B cell (primary cell): ENCODE measurements at places on chromosomes 6 and 20. TPM values are rescaled to one million over a fixed set of nuclear protein-coding genes. Genes with fewer than 3 reads are reported as not detected.

DNA sequence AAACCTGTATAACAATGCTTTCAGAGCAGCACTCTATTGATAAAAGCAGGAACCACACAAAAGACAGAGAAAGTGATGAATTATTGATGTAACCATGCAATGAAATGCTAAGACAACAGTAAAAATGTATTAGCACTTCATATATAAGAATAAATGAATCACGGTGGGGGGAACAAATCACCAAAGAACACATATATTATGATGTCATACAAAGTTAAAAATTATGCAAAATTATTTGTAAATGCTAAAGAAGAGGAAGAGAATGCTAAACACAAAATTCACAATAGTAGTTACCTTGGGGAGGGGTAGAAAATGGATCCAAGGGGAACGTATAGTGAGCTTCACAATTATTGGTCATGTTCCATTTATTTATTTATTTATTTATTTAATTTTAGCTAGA is 133.9 kb downstream of the KIF13A start:
- no peaks in the 10 kb centered on the region for H3K36me3 ChIP-seq
- no peaks in the 10 kb centered on the region for H3K4me1 ChIP-seq
- H3K27me3 ChIP-seq: no peaks in the 10 kb centered on the region
- H3K4me3 ChIP-seq: no peak overlapping the region

- H3K36me3 ChIP-seq: no peaks in the 10 kb centered on the region
- peaks cover 22% of the 10 kb centered on the region for H3K4me1 ChIP-seq
- no peaks in the 10 kb centered on the region for H3K27me3 ChIP-seq
- DNase-seq: no peak
- no peak overlapping the region for H3K4me3 ChIP-seq
- no peak overlapping the region for H3K27ac ChIP-seq
Measured at GRCh38 chr6:33716379-33716778, 4.9 kb upstream of the UQCC2 start.

- peaks cover 9% of the 10 kb centered on the region for H3K36me3 ChIP-seq
- no peak overlapping the region for H3K4me3 ChIP-seq
- H3K27ac ChIP-seq: no peak overlapping the region
- peaks cover 52% of the 10 kb centered on the region for H3K4me1 ChIP-seq
- no peaks in the 10 kb centered on the region for H3K27me3 ChIP-seq
Measured at GRCh38 chr6:110188791-110189190, 8.6 kb downstream of the CDC40 start.

Gene ZBTB24
- total RNA-seq: 31.4 and 32.9 TPM in 2 replicates

Gene HEY2
- total RNA-seq: not detected in 2 replicates

- no peaks in the 10 kb centered on the region for H3K36me3 ChIP-seq
- no peak for DNase-seq
- no peaks in the 10 kb centered on the region for H3K27me3 ChIP-seq
Measured at GRCh38 chr20:58978351-58979190, 2.5 kb upstream of the NELFCD start.

DNA sequence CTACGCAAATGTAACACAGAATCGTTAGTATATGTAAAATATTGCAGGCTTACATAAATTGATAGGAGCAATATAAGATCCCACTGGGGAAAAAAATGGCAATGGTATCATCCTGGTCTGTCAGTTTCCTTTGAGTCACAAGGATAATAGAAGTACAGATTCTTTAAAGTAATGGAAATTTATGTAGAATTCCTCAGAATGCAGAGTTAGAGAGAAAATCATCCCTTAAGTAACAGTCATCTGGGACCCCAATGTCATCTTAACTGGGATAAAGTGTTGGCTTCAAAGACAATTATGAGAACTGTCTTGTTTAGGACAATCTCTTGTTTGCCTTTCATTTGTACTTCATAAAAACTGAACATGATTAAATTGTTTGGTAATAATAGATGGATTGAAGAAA is 34.5 kb upstream of the PDE7B start:
- no peak overlapping the region for H3K4me3 ChIP-seq
- DNase-seq: no peak
- no peaks in the 10 kb centered on the region for H3K36me3 ChIP-seq
- no peaks in the 10 kb centered on the region for H3K27me3 ChIP-seq

GRCh38 chr20:55172310-55173002 is 697.1 kb downstream of the DOK5 start:
- no peaks in the 10 kb centered on the region for H3K4me1 ChIP-seq
- H3K27me3 ChIP-seq: no peaks in the 10 kb centered on the region
- H3K36me3 ChIP-seq: no peaks in the 10 kb centered on the region
- no peak overlapping the region for H3K4me3 ChIP-seq
- no peak for DNase-seq
- no peak overlapping the region for H3K27ac ChIP-seq

- no peaks in the 10 kb centered on the region for H3K4me1 ChIP-seq
- H3K27ac ChIP-seq: no peak overlapping the region
- no peaks in the 10 kb centered on the region for H3K36me3 ChIP-seq
- no peak overlapping the region for H3K4me3 ChIP-seq
- H3K27me3 ChIP-seq: no peaks in the 10 kb centered on the region
Measured at GRCh38 chr20:12570371-12570770, 438.4 kb upstream of the SPTLC3 start.

Gene PPP1R10
- 157 and 177 TPM in 2 replicates for total RNA-seq

Gene IYD
- total RNA-seq: not detected in 2 replicates

GRCh38 chr20:37295595-37295994 is 6.1 kb downstream of the MANBAL start:
- H3K27ac ChIP-seq: no peak overlapping the region
- no peak overlapping the region for H3K4me3 ChIP-seq
- peaks cover 8% of the 10 kb centered on the region for H3K36me3 ChIP-seq
- H3K4me1 ChIP-seq: peaks cover 22% of the 10 kb centered on the region
- no peaks in the 10 kb centered on the region for H3K27me3 ChIP-seq

GRCh38 chr6:47239546-47239945 is 70.2 kb downstream of the TNFRSF21 start:
- DNase-seq: no peak
- H3K4me3 ChIP-seq: no peak overlapping the region
- H3K36me3 ChIP-seq: no peaks in the 10 kb centered on the region

Gene IL20RA
- not detected in 2 replicates for total RNA-seq

DNA sequence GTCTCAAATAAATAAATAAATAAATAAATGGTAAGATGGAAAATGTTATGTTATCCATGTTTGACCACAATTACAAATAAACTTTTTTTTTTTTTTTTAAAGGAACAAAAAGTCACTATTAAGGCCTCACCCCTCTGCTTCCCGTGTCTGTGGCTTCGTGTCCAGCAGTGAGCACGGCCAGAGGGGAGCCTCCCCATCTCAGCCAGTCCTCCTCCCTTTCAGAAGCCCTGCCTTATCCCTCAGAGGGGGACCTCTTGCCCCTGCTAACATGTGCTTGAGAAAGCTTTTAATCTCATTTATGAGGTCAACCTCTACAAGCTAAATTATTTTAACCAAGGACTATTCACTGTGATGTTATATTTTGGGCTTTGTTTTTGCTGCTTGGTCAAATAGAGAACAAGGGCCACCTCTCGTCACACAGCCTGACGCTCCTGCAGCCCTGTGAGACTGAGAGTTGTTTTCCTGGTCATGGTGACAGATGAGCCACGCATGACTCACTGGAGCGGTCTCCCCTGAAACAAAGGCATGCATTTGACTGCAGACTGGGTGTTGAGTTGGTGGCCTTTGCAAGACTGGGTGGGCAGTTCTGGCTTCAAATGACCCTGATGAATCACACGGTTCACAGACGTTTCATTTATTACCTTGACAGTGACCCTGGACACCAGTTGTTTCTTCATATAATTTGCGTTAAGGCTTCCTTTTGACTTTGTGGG is 131.8 kb downstream of the TIAM2 start:
- H3K27me3 ChIP-seq: no peaks in the 10 kb centered on the region
- H3K4me1 ChIP-seq: no peaks in the 10 kb centered on the region
- no peak overlapping the region for H3K27ac ChIP-seq
- H3K36me3 ChIP-seq: no peaks in the 10 kb centered on the region
- DNase-seq: no peak
- H3K4me3 ChIP-seq: no peak overlapping the region

DNA sequence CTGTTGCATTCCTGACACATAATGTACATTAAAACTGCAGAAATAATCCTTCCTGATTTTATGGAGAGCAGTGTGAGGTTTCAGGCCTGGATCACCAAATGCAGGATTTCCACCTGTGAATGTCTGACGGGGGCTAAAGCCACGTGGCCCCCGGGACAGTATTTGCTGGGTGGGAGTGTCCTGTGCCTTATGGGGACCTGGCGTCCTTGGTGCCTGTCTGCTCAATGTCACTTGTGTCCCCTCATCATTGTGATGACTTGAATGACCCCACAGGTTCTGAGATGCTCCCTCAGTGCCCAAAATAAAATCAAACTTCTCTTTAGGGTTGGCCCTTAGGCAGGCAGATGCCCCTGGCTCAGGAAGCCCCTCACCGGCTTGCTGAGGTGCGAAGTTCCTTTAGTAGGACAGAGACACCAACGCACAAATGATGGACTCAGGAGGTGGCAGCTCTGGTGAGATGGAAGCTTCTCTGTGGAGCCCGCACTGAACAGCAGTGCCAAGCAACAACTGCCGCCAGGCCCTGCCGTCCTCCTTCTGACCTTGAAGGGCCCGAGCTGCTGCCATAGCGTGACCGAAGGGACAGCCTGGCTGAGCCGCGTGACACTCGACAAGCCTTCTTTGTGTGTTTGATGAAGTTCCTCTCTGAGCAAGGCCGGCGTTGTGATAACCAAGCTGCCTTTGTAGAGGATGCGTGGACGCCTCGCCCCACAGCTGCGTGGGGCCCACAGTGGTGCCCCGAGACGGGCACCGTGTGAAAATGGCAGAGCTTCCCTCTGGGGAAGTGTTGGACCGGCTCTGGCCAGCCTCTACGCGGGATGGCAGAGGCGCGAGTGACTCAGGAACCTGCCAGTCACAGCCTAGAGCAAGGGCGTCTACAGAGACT is 30.9 kb downstream of the FRMD1 start:
- no peak overlapping the region for H3K27ac ChIP-seq
- H3K4me1 ChIP-seq: no peaks in the 10 kb centered on the region
- H3K4me3 ChIP-seq: no peak overlapping the region

DNA sequence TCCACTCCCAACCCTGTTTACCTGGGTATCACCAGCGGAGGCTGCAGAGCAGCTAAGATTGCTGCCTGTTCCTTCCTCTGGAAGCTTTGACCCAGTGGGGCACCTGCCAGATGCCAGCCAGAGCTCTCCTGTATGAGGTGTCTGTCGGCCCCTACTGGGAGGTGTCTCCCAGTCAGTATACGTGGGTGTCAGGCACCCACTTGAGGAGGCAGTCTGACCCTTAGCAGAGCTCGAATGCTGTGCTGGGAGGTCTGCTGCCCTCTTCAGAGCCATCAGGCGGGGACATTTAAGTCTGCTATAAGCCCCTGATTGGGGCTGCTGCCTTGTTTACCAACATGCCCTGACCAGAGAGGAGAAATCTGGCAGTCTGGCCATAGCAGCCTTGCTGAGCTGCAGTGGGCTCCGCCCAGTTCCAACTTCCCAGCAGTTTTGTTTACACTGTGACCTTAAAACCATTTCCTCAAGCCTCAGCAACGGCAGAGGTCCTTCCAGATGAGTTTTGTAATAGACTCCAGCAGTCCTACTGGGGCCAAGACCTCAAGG is 2.8 kb downstream of the RAET1E start:
- no peak for DNase-seq
- no peaks in the 10 kb centered on the region for H3K4me1 ChIP-seq
- H3K27ac ChIP-seq: no peak overlapping the region
- no peaks in the 10 kb centered on the region for H3K36me3 ChIP-seq
- no peak overlapping the region for H3K4me3 ChIP-seq

Gene CCND3
- total RNA-seq: 136 and 145 TPM in 2 replicates

Gene TEAD3
- total RNA-seq: 0.17 TPM in 2 replicates

- no peaks in the 10 kb centered on the region for H3K36me3 ChIP-seq
- peaks cover 8% of the 10 kb centered on the region for H3K4me1 ChIP-seq
- H3K27me3 ChIP-seq: peaks cover 2% of the 10 kb centered on the region
- H3K4me3 ChIP-seq: no peak overlapping the region
- no peak overlapping the region for H3K27ac ChIP-seq
Measured at GRCh38 chr20:263701-264100, 6.2 kb downstream of the DEFB132 start.

GRCh38 chr20:47389867-47390347 is 33.4 kb upstream of the ZMYND8 start:
- no peaks in the 10 kb centered on the region for H3K27me3 ChIP-seq
- H3K36me3 ChIP-seq: no peaks in the 10 kb centered on the region
- peak; percentile 64 for DNase-seq

- H3K27ac ChIP-seq: no peak overlapping the region
- H3K36me3 ChIP-seq: no peaks in the 10 kb centered on the region
Measured at GRCh38 chr20:47427746-47428145, 71.2 kb upstream of the ZMYND8 start.

DNA sequence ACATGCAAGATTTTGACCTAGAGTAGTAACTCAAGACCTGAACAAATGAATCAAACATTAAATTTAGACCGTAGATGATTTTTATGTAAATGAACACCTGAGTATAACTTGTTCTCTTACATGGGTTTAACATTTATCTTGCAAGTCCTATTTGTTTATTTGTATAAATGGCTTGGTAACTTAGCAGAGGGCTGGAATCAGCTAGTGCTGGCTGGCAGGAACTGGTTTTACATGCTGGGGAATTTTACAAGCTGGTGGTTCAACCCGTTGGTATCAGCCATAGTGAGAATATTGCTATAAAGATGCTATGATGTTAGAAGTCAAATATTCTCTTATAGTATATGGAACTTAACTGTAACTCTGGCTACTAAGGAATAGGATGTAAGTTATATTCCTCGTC is 8.9 kb downstream of the SLC22A2 start:
- no peak for DNase-seq
- no peaks in the 10 kb centered on the region for H3K4me1 ChIP-seq
- H3K4me3 ChIP-seq: no peak overlapping the region
- no peaks in the 10 kb centered on the region for H3K36me3 ChIP-seq
- H3K27me3 ChIP-seq: no peaks in the 10 kb centered on the region

DNA sequence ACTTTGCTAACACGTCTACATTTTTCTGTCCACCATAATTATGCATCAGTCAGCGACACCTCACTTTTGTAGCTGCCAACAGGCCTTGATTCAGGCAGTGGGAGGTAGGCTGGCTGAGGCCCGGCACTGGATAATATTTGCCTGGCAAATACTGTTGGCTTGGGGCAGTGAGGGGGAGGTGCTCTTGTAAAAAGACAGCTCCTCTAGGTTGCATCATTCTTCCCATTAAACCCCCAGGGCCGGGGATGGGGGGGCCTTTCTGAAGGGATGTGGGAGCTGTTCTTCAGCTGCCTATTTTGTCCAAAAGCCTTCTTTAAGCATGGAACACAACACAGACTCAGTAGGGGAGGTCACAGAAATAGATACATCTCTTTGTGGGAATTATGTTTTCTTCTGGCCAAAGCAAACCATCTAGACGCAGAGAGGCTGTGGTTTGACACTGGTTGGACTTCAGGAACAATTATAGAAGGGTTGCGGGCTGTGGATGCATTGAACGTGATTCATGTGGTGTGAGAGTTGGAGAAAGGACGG is 338.3 kb upstream of the NT5E start:
- no peaks in the 10 kb centered on the region for H3K4me1 ChIP-seq
- H3K36me3 ChIP-seq: no peaks in the 10 kb centered on the region
- H3K4me3 ChIP-seq: no peak overlapping the region

DNA sequence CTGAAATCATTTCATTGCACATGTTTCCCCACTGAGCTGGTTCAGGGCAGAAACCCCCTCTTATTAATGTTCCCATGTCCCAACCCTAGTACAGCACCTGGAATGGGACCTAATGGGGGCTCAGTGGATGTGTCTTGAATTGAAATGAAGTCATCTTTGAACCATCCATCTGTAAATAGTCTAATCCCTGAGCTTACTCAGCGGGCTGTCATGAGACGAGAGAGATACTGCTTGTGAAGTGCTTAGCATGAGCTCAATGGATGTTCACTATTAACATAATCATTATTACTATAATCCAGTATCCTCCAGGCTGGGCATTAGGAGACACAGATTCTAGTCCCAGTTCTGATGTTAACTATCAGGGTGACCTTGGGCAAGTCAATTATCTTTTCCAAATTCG is 106.6 kb upstream of the LRFN2 start:
- no peaks in the 10 kb centered on the region for H3K27me3 ChIP-seq

Gene CRISP2
- not detected in 2 replicates for total RNA-seq
